ENCODE measurements at places on chromosomes 7 and 10. TPM values are rescaled to one million over a fixed set of nuclear protein-coding genes. Genes with fewer than 3 reads are reported as not detected.

The ZP3 gene
- total RNA-seq = not detected

The TDRD1 gene
- total RNA-seq = 5.8 TPM

The PTN gene
- total RNA-seq = 18.8 TPM

The CLCN1 gene
- total RNA-seq = 0.08 TPM

The THSD7A gene
- total RNA-seq = 0.70 TPM

The SPDYE9 gene
- not detected for total RNA-seq

The NEUROD6 gene
- total RNA-seq = not detected

The ZWINT gene
- total RNA-seq = 2.0 TPM

The INMT gene
- total RNA-seq = 40.4 TPM

The WEE2 gene
- total RNA-seq = not detected

The MRC1 gene
- 27.0 TPM for total RNA-seq
